ENCODE measurements at places on chromosomes 16 and 17.
A peak's percentile ranks its signal among the peaks of the same experiment; 100 is the strongest.

DNA sequence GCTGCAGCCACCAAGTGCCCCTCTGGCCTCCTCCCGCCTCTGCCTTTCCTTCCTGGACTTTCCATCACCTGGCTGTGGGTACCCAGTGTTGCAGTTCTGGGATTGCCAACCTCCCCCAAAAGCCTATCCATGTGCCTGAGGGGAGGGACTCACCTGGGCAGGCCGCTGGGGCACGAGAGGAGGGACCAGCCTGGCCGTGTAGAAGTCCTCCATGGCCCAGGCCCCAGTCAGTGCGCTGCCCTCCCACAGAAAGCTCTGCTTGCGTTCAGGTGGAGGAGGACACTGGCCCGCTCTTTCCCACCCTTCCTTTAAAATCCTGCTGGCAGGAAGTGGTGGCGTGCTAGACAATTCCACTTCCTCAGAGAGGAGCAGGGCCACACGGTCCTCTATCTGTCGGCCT, 14.2 kb downstream of the SLX4 start:
- DNase-seq: no peak

GRCh38 chr16:75555707-75556430, at the start of gene TMEM231:
TMEM231 (minus strand) TSS chr16:75556252; CDS start chr16:75556209, 43 bp downstream.
- DNase-seq: peak; percentile 97

DNA sequence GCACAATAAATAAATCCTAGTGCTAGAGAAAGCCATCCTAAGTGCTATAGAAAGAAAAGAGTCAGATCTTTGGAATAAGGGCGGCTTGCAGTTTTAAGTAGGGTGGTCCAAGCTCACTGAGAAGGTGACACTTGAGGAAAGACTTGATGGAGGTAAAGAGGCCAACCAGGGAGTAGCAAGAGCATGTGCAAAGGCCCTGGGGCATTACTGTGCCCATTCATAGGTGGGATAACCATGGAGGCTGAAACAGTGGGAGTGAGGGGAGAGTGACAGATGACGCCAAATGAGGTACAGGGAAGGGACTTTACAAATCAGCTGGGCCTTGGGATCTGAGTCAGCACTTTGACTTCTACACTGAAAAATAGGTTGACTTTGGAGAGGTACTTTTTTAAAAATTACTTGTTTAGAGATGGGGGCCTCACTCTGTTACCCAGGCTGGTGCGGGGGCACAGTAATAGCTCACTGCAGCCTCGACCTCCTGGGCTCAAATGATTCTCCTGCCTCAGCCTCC, 115.5 kb downstream of the ABCC1 start:
- DNase-seq: no peak

- no peak for DNase-seq
Measured at GRCh38 chr17:27995554-27995953, 46.9 kb upstream of the NLK start.

- no peak for DNase-seq
Measured at GRCh38 chr17:27573971-27574525, 56.9 kb upstream of the LGALS9 start.

DNA sequence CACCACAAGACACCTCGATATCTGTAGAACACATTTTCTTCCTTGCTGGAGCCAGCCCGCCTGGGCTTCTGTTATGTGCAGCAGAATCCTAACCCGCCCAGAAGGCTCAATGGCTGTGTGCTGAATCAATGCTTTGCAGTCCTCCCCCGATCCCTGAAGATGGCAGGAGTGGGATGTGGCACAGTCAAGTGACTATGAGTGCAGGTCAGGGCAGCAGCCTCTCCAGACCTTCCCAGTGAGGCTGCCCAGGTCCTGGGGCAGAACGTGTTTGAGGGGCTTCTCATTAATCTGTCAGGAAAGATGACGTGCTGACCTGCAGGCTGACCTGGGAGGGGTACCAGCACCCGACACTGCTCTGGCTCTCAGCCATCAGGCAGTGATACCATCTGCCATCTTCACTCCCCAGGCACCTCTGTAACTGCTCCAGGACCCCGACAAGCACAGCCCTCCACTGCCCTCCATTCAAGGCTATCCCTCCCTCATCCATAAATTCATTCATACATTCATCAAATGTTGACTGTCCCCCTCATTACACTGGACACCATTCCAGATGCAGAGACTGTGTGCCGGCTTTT, 35.2 kb downstream of the LRRC75A start:
- no peak for DNase-seq

DNA sequence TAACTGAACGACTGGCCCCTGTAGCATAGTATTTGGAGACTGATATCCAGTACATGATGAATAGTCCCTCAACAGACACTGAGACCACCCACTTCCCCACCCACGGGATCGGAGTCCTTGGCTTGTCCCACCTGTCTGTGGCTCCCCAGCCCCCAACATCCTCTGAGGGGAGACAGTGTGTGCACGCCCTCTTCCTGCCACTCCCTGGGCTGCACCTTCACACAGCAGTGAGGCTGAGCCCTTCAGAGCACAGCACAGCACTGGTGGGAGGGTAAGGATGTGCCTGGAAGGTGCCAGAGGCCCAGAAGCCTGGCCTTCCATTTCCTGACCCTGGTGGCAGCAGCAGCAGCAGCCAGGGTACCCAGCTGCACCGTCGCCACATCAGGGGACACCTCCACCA, 11.0 kb downstream of the DNASE1 start:
- peak; percentile 48 for DNase-seq

- DNase-seq: no peak
Measured at GRCh38 chr17:76438906-76439305, 14.0 kb downstream of the UBE2O start.

DNA sequence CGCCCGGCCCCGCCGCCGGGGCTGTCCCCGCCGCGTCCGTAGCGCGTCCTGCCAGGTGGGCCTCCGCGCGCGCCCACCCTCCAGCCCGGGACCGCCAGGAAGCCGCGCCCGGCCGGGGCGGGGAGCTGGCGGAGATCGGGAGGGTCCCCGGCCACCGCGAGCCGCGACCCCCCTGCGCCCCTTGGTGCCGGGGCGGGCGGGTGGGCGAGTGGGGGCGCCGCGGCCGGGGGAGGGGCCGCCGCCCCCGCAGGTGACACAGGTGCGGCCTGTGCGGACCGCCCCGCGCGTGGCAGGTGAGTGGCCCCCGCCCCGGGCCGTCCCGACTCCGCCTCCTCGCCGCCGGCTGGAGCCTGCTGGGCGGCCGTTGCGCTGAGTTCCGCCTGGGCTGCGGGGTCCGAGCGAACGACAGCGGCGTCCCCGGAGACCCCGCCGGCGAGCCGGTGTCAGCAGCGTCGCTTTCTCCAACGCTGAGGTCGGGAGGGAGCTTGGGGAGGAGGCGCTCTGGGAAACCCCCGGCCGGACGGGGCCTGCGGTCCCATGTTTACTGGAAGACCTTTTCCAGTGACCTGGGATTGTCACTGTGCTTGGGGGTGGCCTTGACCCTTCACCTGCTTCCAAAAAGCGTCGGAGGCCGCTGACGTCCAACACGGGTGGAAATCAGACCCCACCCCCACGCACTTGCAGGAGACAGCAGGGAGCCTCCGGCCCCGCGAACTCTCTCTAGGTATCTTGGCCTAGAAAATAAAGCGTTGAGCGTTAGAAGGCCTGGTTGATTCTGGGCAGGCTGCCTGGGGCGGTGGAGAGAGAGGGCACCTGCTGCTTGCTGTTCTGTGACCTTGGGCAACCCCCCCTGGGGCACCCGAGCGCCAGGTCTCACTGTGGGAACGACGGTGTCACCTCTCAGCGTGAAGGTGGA, 542 bp downstream of the KLHL36 start:
- peak; percentile 33 for DNase-seq

GRCh38 chr16:20359997-20360396, 7.5 kb upstream of the UMOD start:
- DNase-seq: no peak

- DNase-seq: no peak
Measured at GRCh38 chr16:49332589-49333258, 40.9 kb upstream of the C16orf78 start.

GRCh38 chr16:26497896-26498295, 568.8 kb upstream of the C16orf82 start:
- DNase-seq: no peak

DNA sequence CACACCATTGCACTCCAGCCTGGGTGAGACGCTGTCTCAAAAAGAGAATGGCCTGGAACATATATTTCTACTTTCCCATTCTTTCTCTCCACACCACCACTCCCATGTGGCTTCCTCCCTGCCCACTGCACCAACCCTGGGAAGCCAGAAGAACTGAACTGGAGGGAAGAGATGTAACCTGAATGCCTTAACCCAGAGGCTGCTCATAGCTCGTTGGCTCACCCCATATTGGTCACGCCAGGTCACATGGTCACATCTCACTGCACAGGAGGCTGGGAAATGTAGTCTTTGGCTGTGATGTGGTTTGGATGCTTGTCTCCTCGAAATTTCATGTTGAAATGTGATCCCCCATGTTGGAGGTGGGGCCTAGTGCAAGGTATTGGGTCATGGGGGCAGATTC, 5.9 kb upstream of the DNAH17 start:
- no peak for DNase-seq

GRCh38 chr16:73764321-73764720, 532.3 kb upstream of the PSMD7 start:
- no peak for DNase-seq

DNA sequence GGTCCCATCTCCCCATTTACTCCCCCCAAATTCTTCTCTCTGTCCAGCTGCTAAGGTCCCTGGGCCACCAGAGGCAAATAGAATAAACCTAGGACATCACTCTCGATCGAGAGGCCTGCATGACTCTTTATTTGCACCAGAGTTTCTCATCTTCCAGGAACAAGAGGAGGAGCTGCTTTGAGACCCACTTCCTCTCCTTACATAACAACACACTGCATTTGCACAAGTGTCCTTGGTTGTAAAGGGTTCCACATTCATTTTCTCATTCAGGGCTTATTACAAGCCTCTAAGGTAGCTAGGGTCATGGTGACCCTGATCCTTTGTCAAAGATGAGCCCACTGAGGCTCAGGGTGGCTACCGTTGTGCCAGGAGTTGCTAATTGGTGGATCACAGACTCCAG, 38.1 kb upstream of the RHOT1 start:
- no peak for DNase-seq

- DNase-seq: no peak
Measured at GRCh38 chr17:80526116-80526910, 18.3 kb upstream of the RPTOR start.

DNA sequence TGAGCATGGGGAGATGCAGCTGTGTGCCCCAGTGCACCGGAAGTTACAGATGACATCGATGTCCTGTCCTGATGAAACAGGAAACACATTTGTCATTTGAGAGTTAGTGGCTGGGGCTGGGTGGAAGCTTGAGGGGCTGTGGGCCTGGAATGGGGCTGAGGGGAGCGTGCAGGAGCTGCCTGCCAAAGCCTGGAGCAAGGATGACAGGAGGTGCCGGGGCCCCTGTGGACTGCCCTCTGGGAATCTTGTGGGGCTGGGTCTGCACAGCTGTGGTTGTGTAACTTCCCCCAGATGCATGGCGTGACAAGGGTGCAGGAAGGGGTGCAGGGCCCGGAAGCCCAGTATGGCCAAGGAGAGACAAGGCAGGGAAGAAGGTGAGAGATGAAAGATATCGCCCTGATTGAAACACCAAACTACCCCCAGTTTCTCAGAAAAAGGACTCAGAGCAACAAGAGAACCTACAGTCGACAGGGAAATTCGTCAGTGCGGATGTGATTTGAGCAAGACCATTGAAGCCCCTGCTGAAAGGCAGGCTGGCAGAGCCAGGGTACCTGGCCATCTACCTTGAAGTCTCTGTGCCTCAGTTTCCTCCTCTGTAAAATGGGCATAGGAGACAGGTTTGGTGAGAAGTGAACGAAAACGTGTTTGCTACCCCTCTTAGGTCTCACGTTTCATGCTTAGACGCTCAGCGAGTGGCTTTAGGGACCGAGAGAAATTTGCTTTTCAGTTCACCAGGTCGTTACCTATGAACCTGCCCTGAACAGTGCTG, 8.8 kb downstream of the MMP25 start:
- no peak for DNase-seq

DNA sequence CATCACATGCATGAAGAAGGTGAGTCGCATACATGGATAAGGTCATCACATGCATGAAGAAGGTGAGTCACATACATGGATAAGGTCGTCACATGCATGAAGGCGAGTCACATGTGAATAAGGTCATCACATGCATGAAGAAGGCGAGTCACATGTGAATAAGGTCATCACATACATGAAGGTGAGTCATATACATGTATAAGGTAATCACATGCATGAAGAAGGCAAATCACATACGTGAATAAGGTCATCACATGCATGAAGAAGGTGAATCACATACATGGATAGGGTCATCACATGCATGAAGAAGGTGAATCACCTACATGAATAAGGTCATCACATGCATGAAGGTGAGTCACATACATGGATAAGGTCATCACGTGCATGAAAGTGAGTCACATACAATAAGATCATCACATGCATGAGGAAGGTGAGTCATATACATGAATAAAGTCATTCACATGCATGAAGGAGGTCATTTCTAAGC, 105.1 kb upstream of the SDK2 start:
- DNase-seq: no peak

- DNase-seq: no peak
Measured at GRCh38 chr17:57391857-57392471, 135.6 kb downstream of the MSI2 start.

- DNase-seq: no peak
Measured at GRCh38 chr17:80050706-80051105, 14.3 kb downstream of the CCDC40 start.

- DNase-seq: no peak
Measured at GRCh38 chr17:31328160-31328535, 6.7 kb upstream of the EVI2A start.

GRCh38 chr17:44606658-44607057, 49.4 kb downstream of the FZD2 start:
- DNase-seq: no peak

DNA sequence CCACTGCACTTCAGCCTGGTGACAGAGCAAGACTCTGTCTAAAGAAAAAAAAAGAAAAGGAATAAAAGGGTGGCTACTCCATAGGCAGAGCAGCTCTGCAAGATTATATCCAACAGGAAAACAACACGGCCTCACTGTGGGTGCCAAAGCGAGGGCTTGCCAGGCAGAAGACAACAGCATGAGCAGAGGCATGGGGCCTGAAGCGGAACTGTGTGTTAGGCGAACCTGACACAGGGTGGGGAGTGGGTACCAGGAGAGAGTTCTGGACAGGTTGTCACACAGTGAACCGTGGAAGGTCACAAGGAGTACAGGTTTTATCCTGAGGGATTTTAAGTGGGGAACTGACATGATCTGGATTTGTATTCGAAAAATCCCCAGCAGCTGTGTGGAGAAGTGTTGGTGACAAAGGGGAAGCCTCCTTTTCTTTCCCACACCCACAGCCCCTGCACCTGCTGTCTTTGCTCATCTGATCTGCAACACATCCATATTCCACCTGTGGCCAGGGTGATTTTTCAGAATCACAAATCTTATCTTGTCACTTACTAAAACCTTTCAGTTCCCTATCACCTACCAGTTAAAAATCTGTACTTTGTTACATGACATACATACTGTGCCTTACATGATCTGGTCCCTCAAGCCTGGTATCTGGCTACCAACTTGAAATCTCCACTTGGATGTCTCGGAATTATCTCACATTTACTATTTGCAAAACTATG, 23.2 kb upstream of the ARHGAP17 start:
- no peak for DNase-seq

GRCh38 chr16:2937170-2937569, 25.4 kb downstream of the FLYWCH1 start:
- no peak for DNase-seq
